DND-41 (cell line): ENCODE measurements at places on chromosomes 4 and X.
A peak's percentile ranks its signal among the peaks of the same experiment; 100 is the strongest.

DNA sequence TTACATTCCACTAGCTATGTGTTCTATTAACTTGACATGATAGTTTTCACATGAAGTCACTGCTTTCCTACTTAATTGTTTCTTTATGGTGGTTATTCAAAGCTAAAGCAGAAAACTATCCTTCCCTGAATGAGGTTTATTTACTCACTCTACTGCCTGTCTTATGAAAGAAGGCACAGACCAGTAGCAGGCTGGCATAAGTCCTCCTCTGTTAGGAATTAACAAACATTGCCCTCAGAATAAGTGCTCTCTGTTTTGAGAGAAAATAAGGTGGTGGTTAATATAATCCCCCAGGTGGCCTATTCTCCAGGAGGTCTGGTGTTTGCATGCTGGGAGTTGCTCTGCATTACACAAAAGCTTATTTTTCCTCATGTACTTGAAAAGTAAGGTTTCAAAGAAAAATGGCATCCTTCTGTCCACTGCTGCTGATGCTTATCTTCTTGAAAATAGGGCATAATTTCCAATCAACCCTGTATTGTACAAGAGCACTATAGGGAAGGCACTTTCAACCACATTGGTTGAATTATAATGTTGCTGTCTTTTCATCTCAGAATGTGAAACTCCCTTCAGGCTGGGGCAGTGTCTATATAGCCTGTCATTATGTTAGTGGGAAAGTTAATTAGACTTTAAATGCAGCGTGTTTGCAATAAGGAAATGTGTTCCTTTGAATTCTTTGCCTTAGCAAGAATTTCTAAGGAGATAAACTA is 119.7 kb upstream of the TBC1D9 start:
- no peak for DNase-seq

DNA sequence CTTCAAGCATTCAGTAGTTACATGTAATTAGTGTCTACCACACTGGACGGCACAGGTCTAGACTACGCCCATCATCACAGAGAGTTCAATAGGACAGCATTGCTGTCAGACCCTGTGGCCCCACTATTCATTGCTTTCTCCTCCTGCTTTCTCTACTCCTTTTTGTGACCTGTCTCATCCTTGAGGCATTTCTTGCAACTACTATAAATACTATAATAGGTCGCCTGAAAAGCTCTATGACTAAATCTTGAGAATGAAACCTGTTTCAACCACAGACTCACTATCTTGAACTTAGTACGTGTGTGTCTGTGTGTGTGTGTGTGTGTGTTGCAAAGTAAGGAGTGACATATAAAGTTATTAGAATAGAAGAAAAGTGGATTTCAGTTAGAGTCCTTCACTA is 252.9 kb upstream of the KLF3 start:
- DNase-seq: no peak

GRCh38 chr4:94349193-94349592 is 6.6 kb upstream of the HPGDS start:
- DNase-seq: no peak

DNA sequence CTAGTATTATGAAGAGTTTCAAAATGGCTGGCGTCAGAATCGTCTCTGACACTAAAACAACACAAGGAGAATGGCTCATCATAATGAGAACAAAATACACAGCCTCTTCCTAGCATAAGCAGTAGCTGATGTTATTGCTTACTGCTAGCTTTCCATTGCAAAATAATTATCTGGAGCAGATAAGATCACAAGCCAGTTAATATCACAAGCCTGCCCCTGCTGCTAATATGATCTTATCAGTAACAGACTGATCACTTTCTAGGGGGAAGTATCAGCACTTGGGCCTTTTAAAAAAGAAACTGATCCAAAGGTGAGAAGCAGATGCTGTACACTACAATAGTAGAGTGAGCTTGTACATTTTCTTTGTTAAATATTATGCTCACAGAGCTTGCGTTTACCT is 554.8 kb upstream of the PABPC4L start:
- no peak for DNase-seq

DNA sequence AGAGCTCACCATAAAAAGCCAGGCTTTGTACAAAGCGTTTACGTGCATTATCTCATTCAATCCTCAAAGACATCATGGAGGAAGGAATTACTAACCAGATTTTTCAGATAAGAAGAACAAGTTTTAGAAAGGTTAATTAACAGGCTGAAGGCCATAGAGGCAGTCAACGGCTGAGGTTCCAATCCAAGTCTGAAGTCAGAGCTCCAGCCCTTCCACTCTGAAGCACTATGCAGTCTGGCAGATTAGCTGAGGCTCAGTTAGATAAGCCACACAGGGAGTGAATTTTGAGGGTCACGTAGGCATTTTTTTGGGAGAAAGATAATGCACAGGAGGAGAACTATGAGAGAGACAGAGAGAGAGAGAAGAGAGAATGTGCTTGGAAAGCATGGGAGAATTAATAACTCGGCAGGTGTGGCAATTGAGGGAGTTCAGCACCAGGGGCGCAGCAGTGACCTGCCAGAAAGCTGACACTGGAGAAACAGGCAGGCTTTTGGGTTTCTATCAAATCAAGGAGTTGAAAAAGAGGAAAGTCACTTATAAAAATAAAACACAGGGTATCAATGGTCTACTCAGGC is 116.5 kb upstream of the NAP1L5 start:
- DNase-seq: no peak

DNA sequence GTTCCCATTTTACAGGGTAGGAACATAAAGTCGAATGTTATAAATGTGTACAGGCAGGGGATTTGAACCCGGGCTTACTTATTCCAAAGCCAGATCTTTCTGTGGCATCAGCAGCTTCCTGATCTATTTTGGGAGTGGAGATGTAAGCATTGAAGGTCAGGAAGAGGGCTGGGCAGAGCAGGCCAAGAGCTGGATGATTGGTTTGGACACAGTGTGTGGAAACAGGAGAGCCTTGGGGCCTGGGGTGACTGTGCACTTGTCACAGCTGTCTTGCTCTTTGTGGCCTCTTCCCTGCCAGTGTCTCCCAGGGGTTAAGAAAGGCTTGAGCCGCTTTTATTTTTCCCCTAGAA is 127.9 kb upstream of the ENPP6 start:
- DNase-seq: no peak

DNA sequence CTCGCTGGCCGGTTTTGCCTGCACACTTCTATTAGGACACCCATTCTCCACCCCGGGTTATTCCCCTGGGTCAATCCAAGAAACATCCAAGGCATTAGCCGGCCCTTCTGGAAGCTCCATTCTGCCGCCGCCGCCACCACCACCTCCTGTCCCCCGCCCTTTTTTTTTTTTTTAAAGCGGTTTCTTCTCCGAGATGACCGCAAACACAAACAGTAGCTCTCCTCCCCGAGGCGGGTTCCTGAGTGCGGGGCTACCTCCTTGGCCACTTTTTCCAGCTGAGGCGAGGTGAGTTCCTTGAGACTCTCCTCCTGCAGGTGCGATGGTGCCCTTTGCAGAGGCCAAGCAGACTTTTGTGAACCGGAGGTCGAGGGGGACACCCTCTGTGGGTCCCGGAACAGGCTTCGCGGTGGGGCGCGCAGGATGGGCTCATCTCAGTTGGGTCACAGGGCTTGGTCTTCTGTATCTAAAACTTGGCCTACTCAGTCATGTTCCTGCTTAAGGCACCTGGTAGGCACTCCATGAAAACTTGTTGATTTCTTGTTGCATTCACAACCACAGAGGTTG is 930 bp downstream of the NWD2 start:
- DNase-seq: no peak

DNA sequence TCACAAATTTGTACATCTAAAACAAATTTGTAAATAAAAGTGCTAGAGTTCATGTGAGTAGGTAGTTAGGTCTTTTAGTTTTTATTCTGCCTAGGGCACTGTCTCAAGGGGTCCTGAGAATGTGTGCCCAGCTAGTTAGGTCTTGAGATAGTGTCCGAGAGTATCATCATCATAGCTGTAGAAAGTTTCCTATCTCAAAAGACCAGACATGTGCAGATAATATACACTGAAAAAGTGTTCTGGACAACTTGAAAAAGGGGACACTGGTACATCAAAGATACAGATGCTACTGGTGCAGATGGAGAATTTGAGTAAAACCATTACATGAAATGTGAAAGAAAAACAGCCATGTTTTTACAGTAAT is 1.8 kb upstream of the ZCCHC4 start:
- DNase-seq: no peak

DNA sequence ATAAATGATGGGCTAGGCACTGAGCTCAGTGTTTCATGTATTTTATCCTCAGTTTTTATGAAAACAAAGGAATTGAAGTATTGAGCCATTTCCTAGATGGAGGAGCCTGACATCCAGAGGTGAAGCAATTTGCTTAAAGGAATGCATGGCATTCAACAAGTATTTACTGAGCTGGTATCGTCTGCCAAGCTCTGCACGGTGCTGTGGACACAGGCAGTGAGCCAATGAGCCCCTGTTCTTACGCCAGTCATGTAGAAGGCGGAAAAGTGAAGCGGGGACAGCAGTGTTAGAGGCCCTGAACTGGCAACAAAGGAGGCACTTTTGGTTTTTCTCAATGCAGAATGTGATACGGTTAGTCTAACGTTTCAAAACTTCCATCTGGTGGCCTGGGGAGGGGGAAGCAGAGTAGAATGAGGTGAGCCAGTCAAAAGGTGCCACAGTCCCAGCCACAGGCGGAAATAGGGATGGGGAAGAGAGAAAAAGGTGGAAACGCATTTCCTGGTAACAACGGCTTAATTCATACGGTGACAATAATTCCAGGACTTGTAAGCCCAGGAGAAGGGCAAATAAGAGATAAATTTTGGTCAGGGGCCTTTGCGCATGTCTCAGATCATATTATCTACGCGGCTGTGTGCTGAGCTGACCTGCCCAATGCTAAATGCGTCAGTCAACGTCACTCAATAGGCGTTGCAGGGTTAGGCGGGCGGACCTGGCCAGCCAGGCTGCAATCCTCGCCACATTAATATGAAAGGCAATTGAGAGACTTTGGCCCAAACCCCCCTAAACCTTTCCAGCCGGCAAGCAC is 133.9 kb downstream of the AFAP1 start:
- no peak for DNase-seq

DNA sequence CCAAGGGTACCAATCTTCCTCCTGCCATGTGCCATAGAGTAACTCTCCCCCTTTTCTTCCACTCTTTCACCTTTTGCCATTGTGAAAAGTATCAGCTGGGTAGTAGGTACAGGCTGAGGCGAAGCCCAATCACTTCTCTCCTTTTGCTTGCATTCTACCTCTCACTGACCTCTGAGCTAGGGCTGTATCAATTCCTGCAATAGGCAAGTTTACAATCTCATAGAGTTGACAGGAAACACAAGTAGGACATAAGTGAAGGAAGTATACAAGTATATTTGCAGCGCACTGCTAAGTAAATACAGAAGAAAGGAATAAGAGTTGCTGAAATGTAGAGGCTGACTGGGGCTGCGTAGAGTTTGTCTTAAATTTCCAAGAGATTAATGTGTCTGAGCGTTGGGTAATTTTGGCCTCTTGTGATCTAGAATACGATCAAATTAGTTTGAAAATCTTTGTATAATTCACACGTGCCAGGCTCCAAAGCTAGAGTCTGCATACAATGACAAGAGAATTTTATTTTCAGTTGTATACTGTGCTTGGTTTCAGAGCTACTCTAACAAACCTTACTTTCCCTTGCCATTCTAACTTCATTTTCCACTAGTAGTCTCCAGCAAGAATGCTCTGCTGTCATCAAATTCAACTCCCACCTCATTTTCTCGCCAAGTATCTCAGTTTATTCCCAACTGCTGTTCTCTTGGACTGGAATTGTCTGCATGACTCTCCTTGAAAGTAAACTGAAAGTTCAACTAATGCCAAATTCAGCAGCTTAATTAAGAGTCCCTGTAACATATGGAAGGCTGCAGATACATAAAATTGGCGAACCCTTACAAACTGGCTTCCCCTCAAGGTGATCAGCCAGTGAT is 90.3 kb downstream of the ATP11C start:
- no peak for DNase-seq

- DNase-seq: no peak
Measured at GRCh38 chr4:83686166-83686565, 150.3 kb downstream of the GPAT3 start.

DNA sequence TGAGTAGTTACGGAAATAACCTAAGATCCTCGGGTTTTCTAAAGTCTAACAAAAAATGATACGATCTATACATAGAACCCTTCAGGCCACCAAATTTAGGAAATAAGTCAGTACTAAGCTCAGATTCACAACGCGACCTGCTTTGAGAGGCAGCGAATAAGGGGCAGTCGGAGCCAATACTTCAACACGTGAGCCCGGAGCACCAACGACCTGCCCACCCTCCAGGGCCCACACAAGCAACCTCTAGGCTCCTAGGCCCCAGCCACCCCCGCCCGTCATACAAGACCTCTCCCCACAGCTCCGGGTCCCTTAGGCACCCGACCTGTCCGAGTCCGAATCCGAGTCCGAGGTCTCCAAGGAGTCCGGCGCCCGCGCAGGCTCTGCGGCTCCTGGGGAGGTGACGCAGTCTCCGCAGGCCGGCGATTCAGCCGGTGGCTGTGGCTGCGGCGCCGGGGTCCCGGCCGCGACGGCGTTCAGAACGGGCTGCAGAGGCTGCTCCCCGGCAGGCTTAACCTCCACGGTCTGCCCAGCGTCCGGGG is 580 bp downstream of the NAF1 start:
- peak; percentile 62 for DNase-seq

GRCh38 chr4:53705151-53705764 is 114.0 kb upstream of the LNX1 start:
- no peak for DNase-seq

DNA sequence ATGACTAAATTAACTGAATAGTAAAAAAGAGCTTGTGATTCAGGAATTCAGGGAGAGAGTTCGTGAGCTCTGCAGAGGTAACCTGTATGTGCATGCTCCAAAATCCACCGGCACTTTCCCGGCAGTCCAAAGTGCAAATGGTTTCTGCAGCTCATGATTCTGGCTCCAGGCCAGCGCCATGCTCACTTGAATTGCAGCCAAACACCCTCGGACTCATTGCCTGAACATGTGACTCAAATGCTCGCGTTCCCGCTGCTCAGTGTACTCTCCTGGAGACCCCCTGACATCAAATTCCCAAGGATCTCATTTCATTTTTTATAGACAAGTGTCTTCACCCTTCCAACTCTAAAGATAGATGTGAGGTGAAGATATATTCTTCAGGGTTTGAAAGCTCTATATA is 44.1 kb upstream of the SH3RF1 start:
- no peak for DNase-seq

DNA sequence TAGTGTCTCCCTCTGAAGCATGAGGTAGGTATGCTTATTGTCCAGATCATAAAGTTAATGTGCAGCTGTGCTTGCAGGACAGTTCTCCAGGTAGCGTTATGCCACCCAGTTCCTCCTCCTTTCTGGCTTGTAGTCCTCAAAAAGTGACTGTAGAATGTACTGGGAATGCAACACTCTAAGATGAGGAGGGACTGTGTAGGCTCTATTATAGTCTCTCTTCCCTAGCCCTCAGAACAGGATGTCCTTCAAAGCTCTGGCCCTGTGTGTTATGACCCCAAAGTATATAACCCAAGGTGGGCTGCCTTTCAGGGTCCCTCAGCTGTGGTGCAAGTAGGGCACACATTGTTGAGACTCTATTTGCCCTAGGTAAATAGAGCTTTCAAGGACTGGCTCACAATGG is 20.8 kb upstream of the MANBA start:
- no peak for DNase-seq

GRCh38 chr4:6502147-6502546 is 29.7 kb upstream of the PPP2R2C start:
- no peak for DNase-seq
